SW480 (cell line): ENCODE measurements at places on chromosomes 1 and 21.

DNA sequence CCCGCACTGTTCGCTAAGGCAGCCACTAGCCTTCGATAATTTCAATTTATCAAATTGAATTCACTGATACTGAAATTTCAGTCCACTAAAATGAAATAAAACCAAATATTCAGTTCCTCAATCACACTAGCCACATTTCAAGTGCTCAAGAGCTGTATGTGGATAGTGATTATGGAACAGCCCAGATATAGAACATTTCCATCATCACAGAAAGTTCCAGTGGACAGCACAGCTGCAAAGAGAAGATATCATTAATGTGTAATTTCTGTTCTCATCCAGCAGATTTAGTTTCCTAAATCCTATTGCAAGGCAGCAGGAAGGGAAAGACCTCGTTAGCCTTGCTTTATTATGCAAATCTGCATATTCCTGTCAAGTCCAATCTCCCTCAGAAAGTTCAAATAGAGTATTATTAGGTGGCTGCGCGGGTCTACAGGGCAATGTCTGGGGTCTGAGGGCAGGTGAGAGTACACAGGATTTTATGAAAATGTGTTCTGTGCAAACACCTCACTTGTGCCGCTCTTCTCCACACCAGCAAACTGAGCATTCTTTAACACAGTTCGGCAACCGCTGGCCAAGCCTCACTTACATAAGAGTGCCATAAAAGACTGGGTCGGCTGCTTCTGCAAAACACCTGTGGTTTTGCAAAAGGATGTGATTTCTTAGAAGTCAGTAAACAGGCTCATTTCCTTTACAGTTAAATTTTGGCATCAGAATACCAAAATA, 22.4 kb downstream of the CAPZB start:
- no peak for DNase-seq

GRCh38 chr1:56933161-56933560, 32.7 kb downstream of the C8B start:
- no peak for DNase-seq

- no peak for DNase-seq
These were observed 16.5 kb upstream of the LHX4 start for GRCh38 chr1:180213401-180214170.

DNA sequence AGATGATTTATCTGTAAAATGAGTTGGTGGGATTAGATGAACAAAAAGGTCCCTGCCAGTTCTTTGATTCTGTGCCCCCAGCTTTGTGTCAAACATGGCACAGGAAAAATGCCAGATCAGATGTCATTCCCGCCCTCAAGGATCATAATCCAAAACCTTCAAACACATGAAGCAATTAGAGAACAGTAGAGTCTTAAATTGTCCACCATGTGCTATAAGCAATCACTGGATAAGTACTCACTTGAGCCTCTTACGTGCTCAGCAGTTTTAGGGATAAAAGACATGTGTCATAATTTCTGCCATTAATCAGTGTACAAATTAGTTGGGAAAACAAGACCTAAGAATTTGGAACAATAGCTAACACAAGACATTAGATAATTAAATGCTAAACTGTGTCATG, 15.4 kb upstream of the KIAA0040 start:
- DNase-seq, result no peak

DNA sequence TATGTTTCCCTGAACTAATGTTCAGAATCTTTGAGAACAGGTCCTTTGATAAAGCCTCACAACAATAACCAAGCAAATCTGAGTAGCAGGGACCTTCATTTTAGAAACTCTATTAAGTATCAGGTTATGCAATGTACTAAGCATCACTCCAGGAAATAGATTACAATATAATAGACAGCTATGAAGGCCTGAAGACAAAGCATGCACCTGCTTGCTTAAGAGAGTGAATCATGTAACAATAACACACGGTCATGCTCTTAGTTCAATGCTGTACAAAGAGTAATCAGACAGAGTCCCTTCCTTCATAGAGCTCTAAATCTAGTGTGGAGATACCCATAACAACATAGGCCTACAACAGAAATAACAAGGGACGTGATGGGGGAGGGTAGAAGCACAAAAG, 8.1 kb upstream of the CMPK1 start:
- DNase-seq, result no peak

DNA sequence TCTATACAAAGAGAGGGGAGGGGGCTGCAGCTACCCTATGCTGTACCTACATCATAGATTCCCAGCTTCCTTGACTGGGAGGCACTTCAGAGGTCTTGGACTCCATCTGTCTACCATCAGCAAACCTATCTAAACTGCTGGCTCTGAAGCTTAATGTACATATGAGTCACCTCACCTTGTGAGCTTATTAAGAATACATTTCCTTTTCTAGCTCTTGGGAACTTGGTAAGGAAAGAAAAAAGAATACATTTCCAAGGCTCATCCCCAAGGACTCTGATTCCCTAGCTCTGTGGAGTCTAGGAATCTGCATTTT, 50.0 kb upstream of the PRELP start:
- DNase-seq, result no peak

- DNase-seq, result peak; percentile 80
These were observed 125.7 kb upstream of the CXADR start for GRCh38 chr21:17387030-17387617.

DNA sequence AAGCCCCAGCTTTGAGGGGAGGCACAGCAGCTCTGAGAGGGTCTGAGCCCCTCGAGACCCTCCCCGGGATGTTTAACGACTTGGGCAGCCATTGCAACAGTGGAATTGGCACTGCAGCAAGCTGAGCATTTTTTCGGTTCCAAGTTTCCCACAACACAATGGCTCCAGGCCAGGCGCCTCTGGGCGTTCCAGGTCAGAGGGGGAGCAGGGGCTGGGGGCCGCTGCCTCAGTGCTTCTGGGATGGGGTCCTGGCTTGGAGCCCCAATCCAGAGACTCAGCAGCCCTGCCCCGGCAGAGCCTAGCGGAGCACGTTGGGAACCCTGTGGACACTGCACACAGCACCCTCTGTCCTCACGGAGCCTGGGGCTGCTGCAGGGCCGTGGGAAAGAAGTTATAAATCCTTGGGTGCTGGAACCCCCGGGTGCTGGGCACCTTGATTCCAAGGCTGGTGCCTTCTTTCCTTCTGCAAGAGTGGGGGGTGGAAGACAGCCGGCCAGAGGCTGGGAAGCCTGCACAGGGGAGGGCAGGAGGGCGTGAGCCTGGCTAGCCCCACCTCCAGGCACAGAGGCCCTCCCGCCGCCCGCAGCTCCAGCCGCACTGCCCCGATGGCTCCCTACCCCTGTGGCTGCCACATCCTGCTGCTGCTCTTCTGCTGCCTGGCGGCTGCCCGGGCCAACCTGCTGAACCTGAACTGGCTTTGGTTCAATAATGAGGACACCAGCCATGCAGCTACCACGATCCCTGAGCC, 50.1 kb downstream of the COL18A1 start:
- DNase-seq, result peak; percentile 29

DNA sequence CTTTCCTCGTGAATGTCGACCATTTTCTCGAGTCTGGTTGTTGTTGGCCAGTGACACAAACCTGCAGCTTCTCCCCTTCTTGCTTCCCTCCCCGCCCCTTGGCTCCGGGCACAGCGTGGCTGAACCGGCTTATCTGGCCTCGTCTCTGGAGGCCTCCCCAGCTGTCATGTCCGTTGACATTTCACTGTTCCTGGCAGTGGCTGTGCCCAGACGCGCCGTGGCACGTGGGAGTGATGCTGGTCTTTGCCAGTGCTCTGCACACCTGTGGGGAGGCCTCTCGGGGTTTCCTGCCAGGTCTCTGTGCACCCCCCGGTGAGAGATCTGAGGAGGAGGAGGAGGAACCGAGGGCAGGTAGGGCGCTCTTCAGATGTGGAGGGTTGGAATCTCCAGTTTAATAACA, 23.7 kb downstream of the SKI start:
- DNase-seq, result no peak

GRCh38 chr1:53324321-53324720, 3.5 kb downstream of the LRP8 start:
- no peak for DNase-seq

- no peak for DNase-seq
These were observed 27.2 kb downstream of the NHLH2 start for GRCh38 chr1:115813727-115814126.
